ENCODE measurements at places on chromosomes 7 and 10.

DNA sequence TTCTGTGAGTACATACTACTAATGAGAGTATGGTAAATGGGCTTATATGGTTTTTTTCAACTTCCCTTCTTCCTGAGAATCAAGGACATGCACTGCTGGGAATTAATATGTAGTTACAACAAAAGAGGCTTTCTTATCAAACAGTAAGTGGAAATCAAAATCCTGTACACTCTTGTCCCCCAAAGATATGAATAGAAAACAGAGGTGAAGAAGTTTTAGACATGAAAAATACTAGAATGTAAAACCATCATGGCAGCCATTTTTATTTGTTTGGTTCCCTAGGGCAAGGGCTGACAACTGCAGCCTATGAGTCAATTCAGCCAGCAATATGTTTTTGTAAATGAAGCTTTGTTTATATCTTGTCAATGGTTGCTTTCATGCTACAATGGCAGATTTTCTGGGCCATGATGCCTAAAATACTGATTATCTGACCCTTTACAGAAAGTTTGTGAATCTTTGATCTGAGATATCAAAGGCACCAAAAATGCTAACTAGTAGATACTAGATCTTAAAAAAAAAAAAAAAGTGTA lies 422.4 kb downstream of the PARD3 start:
- no peak for DNase-seq

GRCh38 chr10:125163803-125164202 lies 3.4 kb upstream of the CTBP2 start:
- no peak for DNase-seq

GRCh38 chr7:29386196-29386765 lies 177.4 kb upstream of the PRR15 start:
- no peak for DNase-seq

DNA sequence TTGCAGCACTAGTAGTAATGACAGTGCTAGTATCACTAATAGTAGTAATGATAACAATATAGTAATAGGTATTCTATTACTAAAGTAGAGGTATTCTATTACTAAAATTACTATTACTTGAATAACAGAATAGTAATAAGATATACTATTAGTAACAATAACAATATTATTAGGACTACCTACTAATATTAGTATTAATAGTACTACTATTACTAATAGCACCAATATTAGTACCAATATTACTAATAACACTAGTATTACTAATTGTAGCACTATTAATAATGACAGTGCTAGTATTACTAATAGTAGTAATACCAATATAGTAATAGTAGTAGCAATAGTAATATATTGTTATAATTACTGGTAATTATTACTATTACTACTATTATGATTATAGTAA lies 24.1 kb downstream of the A1CF start:
- no peak for DNase-seq

DNA sequence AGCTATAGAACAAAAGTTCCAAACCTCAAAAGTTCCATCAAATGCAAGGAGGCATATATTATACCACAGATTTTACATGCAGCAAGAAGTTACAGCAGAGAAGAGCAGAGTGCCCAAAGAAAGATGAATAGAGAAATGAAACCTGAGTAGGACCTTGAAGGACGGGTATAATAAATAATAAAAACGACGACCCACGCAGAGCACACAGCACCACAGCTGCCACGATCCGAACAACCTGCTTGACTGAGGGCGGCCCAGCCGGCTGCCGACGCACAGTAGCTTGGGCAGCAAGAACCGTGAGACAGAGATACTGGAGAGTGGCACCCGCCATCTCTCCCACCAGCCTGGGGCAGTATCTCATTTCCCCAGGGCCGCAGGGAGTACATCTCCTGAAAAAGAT lies 79.0 kb downstream of the HIPK2 start:
- DNase-seq, result no peak

- DNase-seq, result no peak
Measured at GRCh38 chr7:70215491-70215890, 617.2 kb downstream of the AUTS2 start.

DNA sequence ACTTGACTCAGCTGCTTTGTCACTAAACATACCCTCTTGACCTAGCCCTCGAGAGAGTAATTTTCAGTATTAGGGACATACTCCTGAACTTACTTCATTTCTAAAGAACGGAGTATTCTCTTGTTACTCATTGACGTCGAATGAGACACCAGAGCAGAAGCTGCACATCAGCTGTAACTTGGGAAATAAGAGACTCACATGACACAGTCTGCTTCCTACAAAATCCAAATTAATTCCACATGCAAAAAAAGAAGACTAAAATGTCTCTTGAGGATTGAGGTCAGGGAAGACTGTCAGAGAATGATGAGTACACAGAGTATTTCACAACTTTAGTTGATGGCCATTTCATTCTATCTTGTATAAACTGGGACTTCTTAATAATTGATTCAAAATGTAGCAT lies 114.7 kb upstream of the EGFR start:
- no peak for DNase-seq

DNA sequence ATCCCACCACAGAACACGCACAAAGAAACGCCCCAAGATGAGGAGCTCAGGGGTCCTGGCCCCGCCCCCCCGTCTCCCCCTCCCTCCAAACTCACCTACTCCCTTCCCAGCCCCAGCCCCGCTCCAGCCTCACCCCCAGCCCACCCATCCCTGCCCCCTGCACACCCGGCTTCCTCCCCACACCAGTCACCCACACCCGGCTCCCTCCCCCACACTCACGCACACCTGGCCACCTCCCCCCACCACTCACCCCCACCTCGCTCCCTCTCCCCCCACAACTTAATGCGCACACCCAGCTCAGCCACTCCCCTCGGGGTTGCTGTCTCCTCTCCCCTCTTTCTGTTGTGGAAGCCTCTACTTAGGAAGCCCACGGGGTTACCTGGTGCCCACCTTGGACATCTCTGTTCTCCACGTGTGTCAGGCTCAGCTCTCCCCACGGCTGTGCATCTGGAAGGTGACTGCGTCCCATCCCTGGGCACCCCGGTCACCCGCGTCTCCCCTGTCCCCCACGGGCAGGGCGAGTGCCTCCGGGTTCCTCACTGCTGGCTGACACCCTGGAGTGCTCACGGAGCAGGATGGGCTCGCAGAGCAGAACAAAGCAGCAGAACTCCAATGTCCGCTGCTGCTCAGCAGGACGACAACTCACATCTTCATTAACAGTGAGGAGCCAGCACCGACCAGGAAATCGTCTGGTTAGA lies 166.8 kb downstream of the USP6NL start:
- DNase-seq, result no peak

GRCh38 chr10:70779088-70779487 lies 6.1 kb downstream of the TBATA start:
- no peak for DNase-seq

GRCh38 chr7:39434012-39434411 lies 132.2 kb upstream of the YAE1 start:
- DNase-seq, result no peak

GRCh38 chr10:8137272-8137681 lies 82.8 kb downstream of the GATA3 start:
- no peak for DNase-seq

- DNase-seq, result no peak
Measured at GRCh38 chr7:113998934-113999333, 80.1 kb upstream of the PPP1R3A start.

DNA sequence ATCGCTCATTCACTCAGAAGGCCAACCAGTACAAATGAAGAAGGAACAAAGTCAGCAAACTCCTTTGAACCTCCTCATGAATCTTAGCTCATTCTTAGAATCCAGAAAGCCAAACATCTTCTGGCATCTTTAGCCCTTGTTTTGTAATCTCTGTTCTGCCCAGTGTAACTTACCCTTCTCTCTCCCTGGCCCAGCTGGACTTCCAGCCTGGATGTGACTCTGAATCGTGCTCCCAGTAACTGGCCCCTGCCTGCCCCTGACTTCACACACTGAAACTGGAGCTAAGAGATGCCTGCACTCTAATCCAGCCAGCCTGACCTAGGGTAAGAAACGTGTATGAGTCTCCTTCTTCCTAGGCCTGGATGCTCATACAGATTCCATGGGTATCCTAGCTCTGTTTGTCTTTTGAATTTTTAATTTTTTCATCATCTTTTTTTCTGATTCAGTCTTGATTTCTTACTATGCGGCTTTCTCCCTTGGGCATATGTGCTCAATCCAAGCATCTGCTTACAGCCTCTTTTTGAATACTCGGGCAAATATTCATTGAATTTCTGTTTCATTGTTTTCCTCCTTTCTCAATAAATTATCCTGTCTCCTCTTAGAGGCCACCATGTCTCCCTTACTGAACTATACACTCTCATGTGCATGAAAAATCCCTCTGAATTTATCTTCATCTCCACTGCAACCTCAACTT lies 845.6 kb upstream of the AUTS2 start:
- no peak for DNase-seq

- no peak for DNase-seq
Measured at GRCh38 chr7:25118048-25118753, 6.9 kb downstream of the CYCS start.

DNA sequence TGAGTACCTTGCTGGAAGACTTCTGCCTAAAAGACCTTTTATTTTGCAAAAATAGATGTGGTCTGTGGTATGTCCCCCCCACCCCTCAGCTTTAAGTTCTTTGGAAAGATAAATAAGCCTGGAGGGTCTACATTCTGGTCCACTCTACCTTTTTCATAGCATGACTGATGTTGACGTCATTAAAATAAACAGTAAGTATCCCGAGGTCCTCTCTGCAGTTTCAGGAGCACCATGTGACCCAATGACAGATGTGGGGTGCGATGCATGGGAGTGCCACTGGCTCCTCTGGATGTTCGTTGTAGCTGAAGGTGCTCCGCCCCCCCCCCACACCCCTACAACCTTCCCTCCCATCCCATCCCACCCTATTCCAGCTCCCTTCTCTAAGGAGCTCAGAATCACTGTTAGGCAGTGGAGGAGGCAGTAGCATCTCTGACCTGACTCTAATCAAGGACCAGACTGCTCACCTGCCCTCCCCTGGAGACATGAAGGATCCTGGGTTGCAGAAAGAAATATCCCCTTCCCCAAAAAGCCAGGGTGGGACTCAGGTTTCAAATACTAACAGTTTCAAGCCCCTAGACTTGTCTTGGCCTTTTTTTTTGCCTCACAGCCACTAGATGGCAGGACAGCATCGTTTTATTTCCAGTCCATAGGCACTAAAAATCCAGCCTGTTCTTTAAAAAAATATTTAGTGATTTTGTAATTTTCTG lies 25.1 kb downstream of the CASP7 start:
- DNase-seq, result peak; percentile 27

DNA sequence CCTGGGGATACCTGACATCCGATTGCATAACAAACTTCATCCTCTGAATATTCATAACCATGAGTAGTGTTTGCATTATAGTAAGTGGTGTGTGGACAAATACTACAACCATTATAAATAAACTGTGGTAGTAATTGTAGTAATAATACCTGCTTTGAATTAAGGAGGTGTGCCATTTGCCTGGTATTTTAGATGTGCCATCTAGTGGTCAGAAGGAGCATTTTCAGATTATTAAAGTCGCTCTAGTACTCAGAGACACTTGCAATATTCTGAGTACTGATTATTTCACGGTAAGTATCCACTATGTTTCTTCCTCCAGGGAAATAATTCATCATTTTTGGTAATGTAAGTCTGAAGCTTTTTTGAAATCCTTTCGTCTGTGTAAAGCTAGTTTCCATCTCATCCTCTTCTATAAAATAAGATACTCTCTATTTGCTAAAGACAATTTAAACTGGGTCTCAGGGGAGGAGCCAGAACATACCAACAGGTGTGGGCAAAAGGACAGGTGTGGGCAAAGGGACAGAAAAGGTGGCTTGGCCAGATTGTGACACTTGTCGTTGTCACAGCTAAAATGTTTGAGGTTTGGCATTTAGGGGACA lies 115.3 kb upstream of the WDR11 start:
- DNase-seq, result peak; percentile 5

- DNase-seq, result no peak
Measured at GRCh38 chr7:136006208-136006607, 29.0 kb upstream of the MTPN start.

- no peak for DNase-seq
Measured at GRCh38 chr10:48497780-48498770, 106.8 kb downstream of the ARHGAP22 start.

GRCh38 chr7:159117366-159118196 lies 27.1 kb downstream of the VIPR2 start:
- no peak for DNase-seq

- no peak for DNase-seq
Measured at GRCh38 chr10:18681366-18681765, 22.1 kb downstream of the ARL5B start.

DNA sequence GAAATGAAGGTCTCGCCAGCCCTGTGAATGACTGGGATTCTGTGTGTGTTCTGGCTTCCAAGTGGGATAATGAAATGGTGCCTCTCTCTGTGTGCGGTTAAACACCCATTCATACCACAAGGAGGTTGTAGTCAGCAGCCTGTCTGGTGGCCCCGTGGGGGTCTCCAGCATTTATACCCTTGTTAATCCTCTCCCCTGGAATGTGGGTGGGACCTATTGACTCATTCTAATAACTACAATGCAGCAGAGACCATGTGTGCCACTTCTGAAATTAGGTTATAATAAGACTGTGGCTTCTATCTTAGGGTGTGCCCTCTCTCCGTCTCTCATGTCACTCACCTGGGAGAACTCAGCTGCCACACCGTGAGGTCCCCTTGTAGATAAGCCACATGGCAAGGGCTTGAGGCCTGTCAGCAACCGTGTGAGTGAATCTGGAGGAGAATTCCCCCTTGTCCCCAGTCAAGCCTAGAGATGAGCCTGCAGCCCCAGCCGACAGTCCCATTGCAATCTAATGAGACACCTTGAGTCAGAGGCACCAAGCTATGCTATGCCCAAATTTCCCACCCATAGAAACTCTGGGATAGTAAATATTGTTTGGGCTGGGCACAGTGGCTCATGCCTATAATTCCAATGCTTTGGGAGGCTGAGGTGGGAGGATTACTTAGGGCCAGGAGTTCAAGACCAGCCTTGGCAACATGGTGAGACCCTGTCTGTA lies 106.8 kb downstream of the GALNT17 start:
- no peak for DNase-seq

DNA sequence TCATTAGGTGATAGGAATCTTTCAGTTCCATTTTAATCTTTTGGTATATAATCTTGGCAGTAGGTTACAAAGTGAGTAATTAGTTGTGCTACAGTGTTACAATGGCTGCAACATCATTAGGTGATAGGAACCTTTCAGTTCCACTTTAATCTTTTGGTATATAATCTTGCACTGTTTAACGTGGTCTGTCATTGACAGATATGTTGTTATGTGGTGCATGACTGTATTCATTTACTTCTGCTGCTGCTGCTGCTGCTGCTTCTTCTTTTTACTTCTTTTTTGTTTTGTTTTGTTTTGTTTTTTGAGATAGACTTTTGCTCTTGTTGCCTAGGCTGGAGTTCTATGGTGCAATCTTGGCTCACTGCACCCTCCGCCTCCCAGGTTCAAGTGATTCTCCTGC lies 28.6 kb downstream of the ST7 start:
- DNase-seq, result no peak

- no peak for DNase-seq
Measured at GRCh38 chr7:155471718-155472117, 13.8 kb downstream of the EN2 start.
